ENCODE measurements at places on chromosomes 7 and 10. TPM values are rescaled to one million over a fixed set of nuclear protein-coding genes. Genes with fewer than 3 reads are reported as not detected.

DNA sequence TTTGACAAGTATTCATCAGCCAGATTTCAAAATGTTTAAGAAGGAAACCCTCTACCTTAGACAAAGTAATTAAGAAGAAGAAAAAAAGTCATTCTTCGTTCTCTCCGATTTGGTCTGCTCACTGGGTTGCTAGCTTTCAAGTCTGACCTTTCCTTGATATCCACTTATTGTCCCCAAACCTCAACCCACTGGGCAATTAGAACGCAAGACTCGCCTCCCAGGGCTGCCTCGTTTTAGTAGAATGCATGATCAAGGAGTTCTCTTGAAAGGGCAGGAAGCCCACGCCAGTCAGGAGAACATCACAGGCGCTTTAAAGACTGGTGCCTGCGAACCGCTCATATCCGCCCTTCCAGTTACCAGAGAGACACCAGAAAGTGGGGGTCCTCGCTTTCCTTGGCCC is 637.7 kb downstream of the PARD3 start:
- H3K36me3 ChIP-seq = no peaks in the 10 kb centered on the region
- H3K27ac ChIP-seq = no peak overlapping the region
- no peaks in the 10 kb centered on the region for H3K4me1 ChIP-seq
- DNase-seq = no peak

GRCh38 chr10:16756561-16757221 is 60.5 kb downstream of the RSU1 start:
- H3K27me3 ChIP-seq = no peaks in the 10 kb centered on the region
- no peak overlapping the region for H3K4me3 ChIP-seq
- H3K4me1 ChIP-seq = peaks cover 3% of the 10 kb centered on the region

DNA sequence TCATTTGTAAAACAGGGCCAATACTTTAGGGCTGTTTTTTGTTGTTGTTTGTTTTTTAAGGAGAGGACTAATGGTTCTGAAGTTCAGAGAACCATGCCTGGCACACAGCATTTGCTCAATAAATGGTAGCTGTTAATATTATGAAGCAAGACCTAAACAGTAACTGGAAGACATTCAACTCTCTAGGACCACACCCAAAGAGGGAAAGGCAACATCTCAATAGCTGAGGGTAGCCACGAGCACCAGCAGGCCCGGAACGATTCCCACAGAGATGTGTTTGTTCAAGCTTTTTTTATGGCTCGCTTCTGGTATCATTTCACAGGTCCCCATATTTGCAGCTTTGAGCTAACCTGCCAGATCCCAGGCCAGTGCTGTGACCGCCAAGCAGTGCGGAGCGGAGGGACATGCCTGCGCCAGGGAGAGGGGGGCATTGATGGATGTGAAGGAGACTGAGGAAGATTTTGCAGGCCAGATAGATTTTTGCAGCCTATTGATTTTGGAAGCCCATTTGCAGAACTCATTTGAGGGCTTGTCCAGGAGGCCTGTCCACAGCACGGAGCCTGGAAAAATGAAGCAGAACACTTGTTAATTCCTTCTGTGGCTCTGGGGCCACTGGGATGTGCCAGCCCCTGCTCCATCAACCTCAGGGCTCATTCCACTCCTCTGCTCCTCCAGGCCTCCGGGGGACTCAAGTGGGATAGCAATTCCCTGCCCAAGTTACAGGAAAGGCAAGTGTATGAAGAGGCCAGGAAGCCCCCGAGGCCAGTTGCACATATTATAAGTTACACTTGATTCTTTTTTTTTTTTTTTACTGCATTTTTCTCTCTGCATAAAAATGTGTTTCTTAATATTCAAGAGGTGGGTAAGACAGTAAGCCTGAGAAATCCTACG is 57.3 kb upstream of the FGFR2 start:
- H3K4me3 ChIP-seq = no peak overlapping the region
- no peaks in the 10 kb centered on the region for H3K36me3 ChIP-seq
- no peaks in the 10 kb centered on the region for H3K27me3 ChIP-seq
- H3K27ac ChIP-seq = no peak overlapping the region

DNA sequence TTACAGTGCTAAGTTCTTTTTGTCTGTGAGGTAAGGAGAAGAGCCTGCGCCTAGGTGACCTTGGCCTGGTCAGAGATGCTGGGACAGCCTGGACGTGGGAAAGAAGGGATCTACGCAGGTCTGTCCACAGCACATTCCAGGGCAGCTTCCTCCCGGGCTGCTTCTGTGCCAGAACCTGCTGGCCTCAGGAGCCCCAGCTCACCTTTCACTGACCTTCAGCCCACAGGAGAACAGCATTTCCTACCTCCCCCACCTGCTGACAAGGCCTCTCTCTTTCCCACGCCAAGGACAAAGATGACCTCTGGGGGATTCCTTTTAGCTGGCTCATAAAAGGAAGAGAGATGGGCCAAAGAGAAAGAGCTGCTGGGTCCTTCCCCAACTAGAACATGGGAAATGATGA is 260.6 kb downstream of the KCNMA1 start:
- no peaks in the 10 kb centered on the region for H3K36me3 ChIP-seq
- no peak overlapping the region for H3K4me3 ChIP-seq
- no peaks in the 10 kb centered on the region for H3K27me3 ChIP-seq

DNA sequence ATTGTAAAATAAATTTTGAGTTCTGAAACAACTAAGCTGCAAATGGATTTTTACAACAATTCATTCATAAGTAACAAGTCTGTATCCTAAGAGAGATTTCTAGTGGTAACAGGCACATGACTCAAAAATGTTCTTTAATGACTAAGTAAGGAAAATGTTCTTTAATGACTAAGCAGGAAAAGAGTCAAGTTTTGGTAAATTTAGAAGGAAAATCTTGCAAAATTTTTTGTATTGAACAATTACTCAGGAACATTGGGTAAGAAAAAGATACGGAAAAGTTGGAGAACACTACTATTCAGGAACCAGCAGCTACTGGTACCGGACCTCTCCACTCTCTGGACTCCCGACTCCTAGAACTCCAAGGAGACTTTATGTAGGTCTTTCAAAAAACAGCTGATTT is 33.5 kb downstream of the HYCC1 start:
- peak; percentile 88 for DNase-seq
- H3K27me3 ChIP-seq = no peaks in the 10 kb centered on the region
- H3K27ac ChIP-seq = peak overlapping the region; percentile 87

DNA sequence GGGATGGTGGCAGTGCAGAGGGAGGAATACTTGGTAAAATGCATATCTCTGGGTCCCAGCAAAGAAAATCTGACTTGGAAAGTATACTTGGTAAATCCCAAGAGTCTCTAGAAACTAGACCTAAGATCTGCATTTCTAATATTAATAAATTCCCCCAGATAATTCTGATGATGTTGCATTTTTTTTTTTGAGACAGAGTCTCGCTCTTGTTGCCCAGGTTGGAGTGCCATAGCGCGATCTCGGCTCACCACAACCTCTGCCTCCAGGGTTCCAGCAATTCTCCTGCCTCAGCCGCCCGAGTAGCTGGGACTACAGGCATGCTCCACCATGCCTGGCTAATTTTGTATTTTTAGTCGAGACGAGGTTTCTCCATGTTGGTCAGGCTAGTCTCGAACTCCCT is 97.9 kb upstream of the ANK3 start:
- no peak overlapping the region for H3K4me3 ChIP-seq
- no peak for DNase-seq
- no peaks in the 10 kb centered on the region for H3K36me3 ChIP-seq
- H3K4me1 ChIP-seq = no peaks in the 10 kb centered on the region

The PKD2L1 gene
- not detected for total RNA-seq

DNA sequence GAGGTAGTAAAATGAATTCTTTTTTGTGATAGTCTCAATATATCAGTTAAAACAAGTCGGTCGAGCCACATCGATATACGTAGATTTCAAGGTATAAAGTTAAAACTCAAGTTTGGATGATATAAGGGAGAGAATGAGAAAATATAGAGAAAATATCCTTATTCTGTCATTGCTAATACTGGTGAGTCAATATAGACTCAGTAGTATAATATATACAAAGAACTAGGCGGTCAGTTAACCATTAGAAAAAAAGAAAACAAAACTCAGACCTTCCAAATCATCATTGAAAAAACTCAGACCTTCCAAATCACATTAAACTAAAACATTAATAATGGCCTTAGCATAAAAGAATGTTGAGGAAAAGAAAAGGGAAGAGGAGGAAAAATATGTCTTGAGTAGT is 817.1 kb upstream of the IGFBP3 start:
- no peak overlapping the region for H3K4me3 ChIP-seq
- H3K4me1 ChIP-seq = no peaks in the 10 kb centered on the region
- no peaks in the 10 kb centered on the region for H3K36me3 ChIP-seq
- DNase-seq = no peak
- H3K27ac ChIP-seq = no peak overlapping the region

- H3K36me3 ChIP-seq = no peaks in the 10 kb centered on the region
- peaks cover 6% of the 10 kb centered on the region for H3K4me1 ChIP-seq
- H3K4me3 ChIP-seq = no peak overlapping the region
- H3K27me3 ChIP-seq = no peaks in the 10 kb centered on the region
Measured at GRCh38 chr10:35854661-35855060, 212.6 kb upstream of the FZD8 start.

GRCh38 chr10:132899751-132900065 is 42.7 kb downstream of the CFAP46 start:
- peaks cover 19% of the 10 kb centered on the region for H3K27me3 ChIP-seq
- H3K4me1 ChIP-seq = no peaks in the 10 kb centered on the region
- DNase-seq = peak; percentile 54
- no peak overlapping the region for H3K27ac ChIP-seq
- no peak overlapping the region for H3K4me3 ChIP-seq

The ITPRID1 gene
- total RNA-seq = not detected

- H3K27ac ChIP-seq = peak overlapping the region; percentile 77
- no peaks in the 10 kb centered on the region for H3K36me3 ChIP-seq
- no peak for DNase-seq
- H3K4me1 ChIP-seq = peaks cover 24% of the 10 kb centered on the region
Measured at GRCh38 chr10:36256948-36257356, 614.9 kb upstream of the FZD8 start.

DNA sequence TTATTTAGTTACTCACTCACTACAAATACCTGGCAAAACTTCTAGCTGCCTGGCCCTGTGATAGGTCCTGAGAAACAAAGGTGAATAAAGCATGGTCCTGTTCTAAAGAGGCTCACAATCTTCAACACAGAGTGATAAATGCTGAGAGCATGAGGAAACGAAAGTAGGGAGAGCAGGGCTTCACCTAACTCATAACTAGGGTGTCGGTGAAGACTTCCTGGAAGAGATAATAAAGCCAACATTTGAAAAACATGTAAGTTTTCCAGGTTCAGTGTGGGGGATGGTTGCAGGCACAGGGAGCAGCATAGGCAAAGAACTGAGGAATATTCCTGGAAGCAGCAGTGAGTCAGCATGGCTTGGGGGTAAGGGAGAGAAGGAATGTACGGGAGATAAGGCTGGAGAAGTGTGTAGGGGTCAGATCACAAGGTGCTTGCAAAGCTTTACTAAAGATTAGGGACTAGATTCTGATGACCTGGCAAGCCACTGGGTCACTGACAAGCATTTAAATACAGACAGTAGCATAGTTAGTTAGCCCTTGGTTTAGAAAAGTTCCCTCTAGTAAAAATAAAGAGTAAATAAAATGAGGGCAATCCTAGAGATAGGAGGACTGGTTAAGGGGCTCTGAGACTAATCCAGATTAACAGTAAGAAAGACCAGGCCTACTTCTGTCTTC is 5.1 kb downstream of the KEL start:
- H3K27me3 ChIP-seq = no peaks in the 10 kb centered on the region
- H3K4me3 ChIP-seq = no peak overlapping the region
- H3K36me3 ChIP-seq = no peaks in the 10 kb centered on the region
- no peaks in the 10 kb centered on the region for H3K4me1 ChIP-seq
- H3K27ac ChIP-seq = no peak overlapping the region
- DNase-seq = no peak

- peaks cover 20% of the 10 kb centered on the region for H3K4me1 ChIP-seq
- peak overlapping the region; percentile 28 for H3K4me3 ChIP-seq
- no peaks in the 10 kb centered on the region for H3K27me3 ChIP-seq
- no peaks in the 10 kb centered on the region for H3K36me3 ChIP-seq
Measured at GRCh38 chr7:33868166-33868565, 37.2 kb upstream of the BMPER start.

- no peaks in the 10 kb centered on the region for H3K27me3 ChIP-seq
- H3K36me3 ChIP-seq = no peaks in the 10 kb centered on the region
- no peak for DNase-seq
Measured at GRCh38 chr7:110607050-110607857, 483.7 kb upstream of the LRRN3 start.

The CCNY gene
- 53.2 TPM for total RNA-seq

DNA sequence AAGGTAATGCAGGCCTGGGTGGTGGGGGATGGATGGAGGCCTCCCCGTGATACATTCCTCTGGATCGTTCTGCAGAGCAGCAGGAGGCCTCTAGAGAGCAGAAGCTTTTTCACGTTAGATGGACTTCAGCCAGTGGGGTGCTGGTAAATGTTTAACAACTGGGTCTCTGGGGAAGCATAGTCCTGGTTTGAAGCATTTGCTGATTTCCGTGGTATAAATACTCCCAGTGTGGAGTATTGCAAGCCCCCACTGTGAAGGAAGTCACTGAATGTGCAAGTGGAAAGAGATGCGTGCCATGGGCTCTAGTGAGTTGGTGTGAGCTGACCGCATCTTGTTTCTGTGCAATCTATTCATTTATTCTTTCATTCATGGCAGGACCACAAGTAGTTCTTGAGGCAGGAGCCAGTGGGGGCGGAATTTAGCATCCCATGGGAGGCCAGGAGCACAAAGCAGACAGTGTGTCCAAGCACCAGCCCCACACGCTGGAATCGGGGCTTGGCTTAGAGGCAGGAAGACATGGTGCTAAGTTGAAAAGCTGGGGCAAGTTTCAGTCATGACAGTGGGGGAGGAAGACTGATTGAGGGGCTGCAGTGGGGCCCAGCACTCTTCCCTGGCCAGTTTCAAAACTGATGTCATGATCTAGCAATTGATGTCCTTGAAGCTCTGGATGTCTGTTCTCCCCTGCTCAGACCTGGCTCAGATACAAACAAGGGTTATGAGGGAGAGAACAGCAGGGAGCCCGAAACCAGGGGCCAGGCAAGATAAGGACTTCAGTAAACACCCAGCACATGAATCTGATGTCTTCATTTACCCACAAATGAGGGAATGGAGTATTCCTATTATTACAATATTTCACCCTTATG is 280.9 kb upstream of the LYZL1 start:
- no peaks in the 10 kb centered on the region for H3K27me3 ChIP-seq
- no peak overlapping the region for H3K4me3 ChIP-seq
- H3K36me3 ChIP-seq = no peaks in the 10 kb centered on the region
- DNase-seq = no peak
- H3K27ac ChIP-seq = peak overlapping the region; percentile 7

Measured in osteoblast (primary cell).